ENCODE measurements at places on chromosomes 1 and 21.

DNA sequence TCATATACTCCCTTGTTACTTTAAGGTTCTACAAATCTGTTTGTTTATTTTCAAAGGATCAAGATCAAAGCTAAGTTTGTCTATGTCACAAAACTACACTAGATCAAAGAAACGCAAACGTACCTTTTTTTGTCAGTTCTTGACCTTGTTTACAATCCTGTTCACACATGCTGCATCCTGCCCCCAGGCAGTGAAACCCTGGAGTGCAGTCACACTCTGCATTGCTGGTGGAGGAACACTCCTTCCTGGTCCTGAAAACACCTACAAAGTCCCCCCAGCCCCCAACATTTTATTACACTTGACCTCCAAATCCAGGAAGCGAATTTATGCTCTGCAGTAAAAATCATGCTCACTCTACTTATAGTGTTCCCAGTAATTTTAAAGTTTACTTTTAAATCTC, 2.6 kb downstream of the TNFRSF9 start:
- no peak for DNase-seq

- DNase-seq: no peak
These were observed 86.8 kb upstream of the RGS4 start for GRCh38 chr1:162982364-162982763.

- DNase-seq: no peak
These were observed 80.2 kb downstream of the VPS26C start for GRCh38 chr21:37186983-37187382.

- no peak for DNase-seq
These were observed 14.4 kb downstream of the HLX start for GRCh38 chr1:220893701-220894024.

- no peak for DNase-seq
These were observed 61.3 kb downstream of the DISP1 start for GRCh38 chr1:222876182-222876581.

- DNase-seq: no peak
These were observed 19.6 kb downstream of the LBR start for GRCh38 chr1:225408249-225408648.

DNA sequence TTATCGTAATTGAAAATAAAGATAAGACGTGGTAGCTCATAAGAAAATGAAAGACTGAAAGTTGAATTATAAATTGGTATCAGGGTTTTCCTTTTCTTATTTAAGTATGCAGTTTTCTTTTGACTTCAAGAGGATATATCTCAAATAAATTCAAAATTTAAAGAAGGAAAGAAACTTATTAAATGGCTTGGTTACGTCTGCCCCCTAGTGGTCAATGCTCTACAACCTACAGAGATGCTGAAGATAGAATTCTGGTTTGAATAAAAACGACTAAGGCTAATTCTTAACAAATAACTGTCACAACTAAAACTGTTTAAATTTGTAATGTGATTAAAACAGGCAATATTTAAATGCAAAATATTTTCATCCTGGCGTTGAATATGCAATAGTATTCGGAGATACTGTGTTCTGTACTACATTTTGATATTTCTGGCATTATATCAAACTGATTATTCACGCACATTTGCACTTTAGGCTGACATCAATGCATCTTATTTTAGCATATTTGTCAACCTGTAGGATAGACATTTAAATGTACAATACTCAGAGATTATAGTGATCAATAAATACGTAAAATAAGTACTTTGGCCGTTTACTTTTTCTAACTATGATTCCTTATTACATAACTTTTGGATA, 26.8 kb downstream of the IFI44 start:
- no peak for DNase-seq

DNA sequence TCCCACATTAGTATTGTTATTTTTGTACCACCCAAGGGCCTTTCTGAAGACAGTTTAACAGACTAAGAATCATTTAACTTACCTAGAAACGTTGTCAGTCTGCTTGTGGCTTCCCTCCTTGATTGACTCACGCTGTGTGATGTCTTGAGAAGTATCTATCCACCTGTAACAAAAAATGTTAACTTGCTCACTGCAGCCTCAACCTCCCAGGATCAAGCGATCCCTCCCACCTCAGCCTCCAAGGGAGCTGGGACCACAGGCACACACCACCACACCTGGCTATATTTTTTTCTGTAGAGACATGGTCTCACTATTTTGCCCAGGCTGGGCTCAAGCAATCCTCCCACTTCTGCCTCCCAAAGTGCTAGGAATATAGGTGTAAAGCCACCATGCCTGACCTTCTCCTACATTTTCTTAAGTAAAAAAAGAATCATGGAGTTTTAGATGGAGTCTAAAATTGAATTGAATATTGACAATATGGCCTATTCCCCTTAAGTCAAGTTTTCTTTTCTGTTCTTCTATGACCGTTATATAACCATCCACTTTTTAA, 15.6 kb downstream of the SFPQ start:
- no peak for DNase-seq

- DNase-seq: no peak
These were observed 2.5 kb upstream of the F3 start for GRCh38 chr1:94543893-94544635.

GRCh38 chr1:198793714-198794113, 154.9 kb downstream of the PTPRC start:
- no peak for DNase-seq

DNA sequence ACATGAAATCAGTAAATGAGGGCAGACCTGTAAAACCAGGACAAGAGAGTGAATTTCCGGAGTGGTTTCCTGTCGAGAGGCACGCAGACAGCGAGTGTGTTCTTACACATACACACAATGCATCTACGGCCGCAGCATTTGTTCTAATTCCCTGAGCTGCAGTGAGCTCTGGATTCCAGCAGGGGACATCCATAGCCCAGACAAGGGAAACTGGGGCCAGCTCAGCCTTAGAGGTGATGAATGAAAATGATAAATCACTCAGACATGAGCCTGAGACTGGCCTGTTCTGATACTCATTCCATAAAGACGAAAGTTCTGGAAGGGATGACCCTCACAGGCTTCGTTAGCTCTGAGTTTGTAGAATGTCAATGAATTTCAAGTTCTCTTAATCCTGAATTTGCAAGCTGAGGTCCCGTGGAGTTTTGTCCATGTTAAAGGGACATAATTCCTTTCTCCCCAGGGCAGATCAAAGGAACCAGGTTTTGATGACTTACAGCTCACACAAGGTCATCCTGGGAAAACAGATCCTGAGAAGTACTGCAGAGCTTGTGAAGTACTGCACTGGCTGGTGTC, 207.9 kb upstream of the C1orf87 start:
- DNase-seq: no peak

GRCh38 chr1:10867138-10867721, 70.8 kb upstream of the CASZ1 start:
- DNase-seq: peak; percentile 49

DNA sequence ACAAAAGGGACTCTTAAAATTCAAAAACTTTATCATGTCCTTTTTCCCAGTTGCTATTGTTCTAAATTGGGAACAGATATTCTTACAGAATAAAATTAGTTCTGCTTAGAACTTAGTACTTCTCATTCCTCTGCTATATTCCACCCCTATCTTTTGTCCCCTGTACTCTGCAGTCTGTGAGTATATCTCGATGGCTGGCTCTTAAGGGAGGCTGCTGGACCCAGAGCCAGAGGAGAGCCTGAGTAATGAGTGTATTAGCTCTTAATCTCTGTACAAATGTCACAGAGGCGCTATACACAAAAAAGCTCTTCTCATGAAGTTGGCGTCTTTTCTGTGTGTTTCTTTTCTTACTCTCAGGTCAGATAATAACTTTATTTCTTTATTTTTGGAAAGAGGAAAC, 423.4 kb downstream of the ZP4 start:
- no peak for DNase-seq

DNA sequence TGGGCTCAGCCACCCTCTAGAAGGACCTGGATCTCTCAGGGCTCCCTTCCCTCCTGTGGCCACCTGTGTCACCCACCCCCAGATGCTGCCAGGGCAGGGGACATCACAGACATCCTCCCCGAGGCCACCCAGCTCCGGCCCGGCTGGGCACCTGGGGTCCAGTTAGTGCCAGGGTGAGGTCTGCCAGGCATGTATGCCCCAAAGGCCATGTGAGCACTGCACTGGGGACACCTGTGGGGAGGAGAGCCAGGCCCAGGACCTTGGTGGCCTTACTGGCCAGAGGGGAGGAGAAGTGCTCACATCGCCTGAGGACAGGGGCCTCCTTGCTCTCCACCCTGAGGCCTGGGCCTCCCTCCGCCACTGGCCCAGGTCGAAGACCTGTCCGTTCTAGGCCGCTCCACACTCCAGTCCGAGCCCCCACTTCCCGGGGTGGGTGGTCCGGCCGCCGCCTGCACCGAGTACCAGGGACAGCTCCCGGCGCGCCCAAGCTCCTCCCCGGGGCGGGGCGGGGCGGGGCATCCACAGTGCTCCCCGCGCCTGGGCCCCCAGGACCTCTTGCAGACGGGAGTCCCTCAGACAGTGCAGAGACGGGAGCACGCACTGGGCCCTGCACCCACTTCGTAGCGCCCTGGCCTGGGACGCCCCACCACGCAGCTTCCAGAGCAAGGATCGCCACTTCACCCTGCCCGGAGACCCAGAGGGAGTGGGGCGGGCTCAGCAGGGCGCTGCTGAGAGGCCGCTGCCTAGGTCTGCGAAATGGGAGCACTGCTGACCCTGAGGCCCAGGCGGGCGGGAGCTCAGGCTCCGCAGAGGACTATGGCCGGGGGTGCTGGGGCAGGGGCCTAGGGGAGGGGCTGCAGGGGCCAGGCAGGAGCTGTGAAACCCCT, 34.3 kb upstream of the CCDC27 start:
- no peak for DNase-seq

DNA sequence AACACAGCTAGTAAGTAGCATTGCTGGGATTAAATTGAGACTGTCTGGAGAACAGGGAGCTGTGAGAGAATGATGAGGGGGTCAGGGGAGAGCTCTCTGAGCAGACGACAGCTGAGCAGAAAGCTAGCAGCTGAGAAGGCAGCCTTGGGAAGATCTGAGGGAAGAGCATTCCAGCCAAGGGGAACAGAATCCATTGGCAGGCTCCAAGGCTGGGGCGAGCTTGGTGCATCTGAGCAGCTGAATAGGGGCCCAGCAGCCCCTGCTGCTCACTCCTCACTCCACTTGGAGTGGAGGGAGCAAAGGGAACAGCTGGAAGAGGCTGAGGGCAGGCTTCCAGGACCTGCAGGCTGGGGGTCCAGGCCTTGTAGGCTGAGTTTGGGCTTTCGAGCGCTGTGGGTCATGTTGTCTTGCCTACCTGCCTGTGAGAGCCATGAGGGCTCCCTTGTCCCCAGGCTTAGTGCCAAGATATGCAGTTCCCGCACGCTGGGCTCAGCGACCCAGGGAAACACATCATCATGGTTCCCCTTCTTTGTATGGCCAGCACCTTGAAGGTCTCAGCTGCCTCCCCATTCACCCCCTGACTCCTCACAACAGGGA, 10.5 kb downstream of the ACOT11 start:
- no peak for DNase-seq

DNA sequence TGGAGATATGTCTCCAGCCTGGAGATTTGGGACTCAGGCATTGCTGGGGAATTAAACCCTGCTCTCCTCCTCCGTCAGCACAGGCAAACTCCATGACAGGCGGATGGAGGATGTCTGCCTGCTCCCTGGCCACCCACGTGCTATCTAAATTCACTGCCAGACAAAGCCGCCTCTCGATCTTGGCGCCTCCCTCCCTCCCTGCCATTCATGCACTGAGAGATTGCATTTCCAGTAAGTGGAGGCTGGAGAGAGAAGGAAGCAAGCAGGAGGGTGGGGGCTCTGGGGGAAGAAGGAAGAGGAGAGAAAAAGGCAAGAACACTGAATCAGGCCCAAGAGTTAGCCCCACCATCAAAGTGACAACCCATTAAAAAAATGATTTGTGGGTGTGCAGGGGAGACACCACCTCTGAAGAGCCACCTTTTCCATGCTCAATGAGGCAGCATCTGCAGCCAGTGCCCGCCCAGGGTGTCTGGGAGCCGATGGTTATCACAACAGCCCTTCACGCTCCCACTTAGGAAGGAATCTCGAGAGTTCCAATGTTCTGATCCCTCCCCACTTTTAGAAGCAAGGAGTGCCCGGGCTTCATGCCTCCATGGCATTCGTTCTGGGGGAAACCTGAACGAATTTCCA, 183.0 kb downstream of the HIVEP3 start:
- DNase-seq: no peak

DNA sequence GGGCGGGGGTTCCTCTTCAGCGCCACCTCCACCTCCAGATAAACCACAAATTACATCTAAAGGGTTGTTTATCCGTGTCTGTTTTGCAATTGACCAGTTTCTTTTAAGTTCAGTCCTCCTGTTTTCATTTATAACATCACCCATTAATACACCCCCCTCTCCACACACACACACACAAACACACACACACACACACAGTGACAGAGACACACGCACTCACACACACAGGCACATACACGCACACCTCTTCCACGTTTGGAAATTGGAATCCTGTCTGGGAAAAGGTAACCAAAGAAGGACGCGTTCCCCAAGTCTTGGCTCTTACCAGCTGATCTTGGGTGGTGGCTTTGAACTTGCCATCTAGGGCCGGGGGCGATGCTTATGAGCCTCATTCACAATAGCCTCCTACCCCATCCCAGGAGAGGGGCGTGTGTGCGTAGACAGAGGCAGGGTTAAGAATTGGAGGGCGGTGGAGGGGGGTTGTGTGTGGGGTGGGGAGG, 442 bp upstream of the CSMD2 start:
- no peak for DNase-seq

DNA sequence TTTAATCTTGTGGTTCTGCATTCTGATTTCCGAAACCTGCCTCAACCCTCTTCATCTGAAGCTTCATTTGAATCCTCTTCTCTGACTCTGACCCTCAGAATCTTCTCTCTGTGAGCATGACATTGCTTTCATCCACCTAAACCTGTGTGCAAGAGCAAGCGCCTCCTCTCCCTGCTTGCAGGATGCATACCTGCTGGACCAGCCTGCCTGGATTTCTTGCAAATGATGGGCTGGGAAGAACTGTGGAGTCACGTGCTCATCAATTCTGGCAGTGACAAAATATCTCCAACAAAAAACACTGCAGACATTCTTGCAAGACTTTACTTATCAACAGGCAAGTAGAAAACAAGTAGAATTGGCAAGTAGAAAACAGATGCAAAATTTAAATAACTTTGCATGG, 20.8 kb upstream of the SLC35F3 start:
- no peak for DNase-seq

GRCh38 chr1:242870966-242871365, 346.5 kb upstream of the PLD5 start:
- no peak for DNase-seq

- no peak for DNase-seq
These were observed 30.7 kb downstream of the NOL9 start for GRCh38 chr1:6523566-6523965.

GRCh38 chr1:236748268-236748870, 46.7 kb upstream of the MTR start:
- DNase-seq: no peak

- no peak for DNase-seq
These were observed 21.0 kb upstream of the GADD45A start for GRCh38 chr1:67664048-67664447.

- DNase-seq: no peak
These were observed 14.3 kb downstream of the RRP15 start for GRCh38 chr1:218299416-218299815.

All from activated T-helper 1 cell treated with Interleukin-2 at 50 U/mL for 16 hours (primary cell).